ENCODE measurements at places on chromosomes 3 and 15.

DNA sequence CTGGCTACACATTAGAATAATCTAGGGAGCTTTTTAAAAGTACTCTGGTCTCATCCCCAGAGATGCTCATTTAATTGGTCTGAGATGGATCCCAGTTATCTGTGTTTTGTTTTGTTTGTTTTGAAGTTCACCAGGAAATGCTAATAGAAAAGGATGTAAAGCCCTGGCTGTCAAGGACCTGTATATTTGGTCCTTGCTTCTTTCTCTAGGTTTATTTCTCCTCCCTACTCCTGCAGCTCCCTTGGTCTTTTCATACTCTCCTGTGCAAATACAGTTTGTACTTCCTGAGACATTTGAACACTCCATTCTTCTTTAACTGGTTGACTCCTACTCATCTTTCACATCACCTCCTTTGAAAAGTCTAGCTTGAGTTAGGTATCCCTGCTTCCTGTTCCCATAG lies 3.3 kb downstream of the PIK3CA start:
- DNase-seq, result no peak

GRCh38 chr3:182384221-182384620 lies 409.1 kb upstream of the ATP11B start:
- DNase-seq, result no peak

GRCh38 chr3:112778353-112778948 lies 68.2 kb downstream of the CD200R1L start:
- DNase-seq, result no peak

GRCh38 chr3:33597257-33597689 lies 120.8 kb downstream of the CLASP2 start:
- DNase-seq, result no peak

DNA sequence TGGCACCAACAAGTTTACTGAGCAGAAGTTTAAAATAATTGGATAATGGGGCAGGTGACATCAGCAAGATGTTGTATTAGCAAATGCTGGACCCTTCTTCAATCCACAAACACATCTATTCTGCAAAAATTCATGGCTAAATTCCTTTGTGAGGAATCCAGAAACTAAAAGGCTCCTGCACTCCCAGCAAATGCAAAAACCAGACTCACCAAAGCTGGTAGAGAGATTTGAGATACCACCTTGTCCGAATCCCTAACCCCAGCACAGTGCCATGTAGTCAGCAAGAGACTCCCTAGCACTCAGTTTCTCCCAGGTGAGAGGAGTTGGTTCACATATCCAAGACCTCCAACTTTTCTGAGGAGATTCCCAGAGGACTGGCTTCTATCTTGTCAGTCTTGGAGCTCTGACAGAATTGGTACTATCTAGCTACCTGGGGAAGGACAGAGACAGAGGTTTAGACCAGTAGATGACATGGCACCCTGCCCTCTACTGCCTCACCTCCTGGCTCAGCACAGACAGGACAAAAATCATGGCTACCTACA lies 21.8 kb downstream of the GREM1 start:
- DNase-seq, result no peak

GRCh38 chr15:68479870-68480269 lies 47.9 kb upstream of the ITGA11 start:
- no peak for DNase-seq

DNA sequence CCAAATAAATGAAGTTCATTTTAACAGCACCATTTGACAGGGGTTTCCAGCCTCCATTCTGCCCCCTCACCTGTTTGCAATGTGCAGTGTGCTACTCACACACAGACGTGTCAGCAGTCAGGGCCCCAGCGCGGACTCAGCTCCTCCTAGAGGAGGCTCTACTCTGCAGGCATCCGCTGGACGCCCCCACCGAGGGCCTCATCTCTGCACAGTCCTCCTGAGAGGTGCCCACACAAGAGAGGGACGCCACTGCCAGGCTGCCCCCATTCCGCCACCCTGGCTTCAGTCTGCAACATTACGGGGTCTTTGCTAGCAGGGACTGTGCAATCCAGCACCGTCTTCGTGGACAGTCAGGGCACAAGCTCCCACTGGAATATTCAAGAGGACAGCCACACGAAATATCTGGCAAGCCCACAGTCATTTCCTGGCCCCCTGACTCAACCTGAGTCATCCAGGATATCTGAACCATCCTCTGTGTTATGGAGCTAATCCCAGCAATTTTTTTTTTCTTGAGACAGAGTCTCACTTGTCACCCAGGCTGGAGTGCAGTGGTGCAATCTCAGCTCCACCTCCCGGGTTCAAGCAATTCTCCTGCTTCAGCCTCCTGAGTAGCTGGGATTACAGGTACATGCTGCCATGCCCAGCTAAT lies 255.0 kb downstream of the OCA2 start:
- no peak for DNase-seq

DNA sequence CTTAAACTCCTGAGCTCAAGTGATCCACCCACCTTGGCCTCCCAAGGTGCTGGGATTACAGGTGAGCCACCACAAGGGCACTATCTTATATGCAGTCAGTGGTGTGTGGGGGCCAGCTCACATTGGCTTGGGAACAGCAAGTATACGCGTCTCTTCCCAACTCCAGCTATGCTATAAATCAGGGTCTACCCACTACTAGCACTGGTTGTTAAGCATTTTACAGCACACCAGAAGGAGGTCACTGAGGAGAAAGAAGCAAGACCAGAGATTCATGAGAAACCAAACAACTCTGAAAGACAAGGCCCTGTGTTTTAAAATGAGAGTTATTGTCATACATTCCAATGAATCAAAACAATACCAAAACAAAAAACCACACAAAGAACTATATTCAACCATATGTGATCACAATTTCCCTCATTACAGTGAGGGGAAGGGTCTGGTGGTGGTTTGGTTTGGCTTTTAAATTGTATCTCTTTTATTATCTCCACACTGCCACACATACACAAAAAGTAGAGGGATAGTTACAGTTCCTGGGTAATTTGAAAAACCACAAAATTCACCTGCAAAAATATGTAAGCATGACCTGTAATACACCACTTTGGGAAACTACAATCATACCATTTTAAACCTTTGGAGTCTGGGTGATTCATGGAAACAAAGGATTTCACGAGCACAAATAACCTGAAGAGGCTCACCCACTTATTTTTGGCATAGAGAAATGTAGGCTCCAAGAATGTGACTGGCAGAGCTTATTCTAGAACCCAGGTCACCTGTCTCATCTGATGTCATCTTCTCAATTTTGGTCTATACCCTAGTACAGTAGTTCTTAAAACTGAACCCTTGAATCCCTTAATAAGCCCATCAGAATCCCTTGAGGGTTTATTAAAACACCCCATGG lies 5.2 kb downstream of the MAGI1 start:
- no peak for DNase-seq

GRCh38 chr3:45496555-45496954 lies 98.0 kb upstream of the LIMD1 start:
- DNase-seq, result no peak

DNA sequence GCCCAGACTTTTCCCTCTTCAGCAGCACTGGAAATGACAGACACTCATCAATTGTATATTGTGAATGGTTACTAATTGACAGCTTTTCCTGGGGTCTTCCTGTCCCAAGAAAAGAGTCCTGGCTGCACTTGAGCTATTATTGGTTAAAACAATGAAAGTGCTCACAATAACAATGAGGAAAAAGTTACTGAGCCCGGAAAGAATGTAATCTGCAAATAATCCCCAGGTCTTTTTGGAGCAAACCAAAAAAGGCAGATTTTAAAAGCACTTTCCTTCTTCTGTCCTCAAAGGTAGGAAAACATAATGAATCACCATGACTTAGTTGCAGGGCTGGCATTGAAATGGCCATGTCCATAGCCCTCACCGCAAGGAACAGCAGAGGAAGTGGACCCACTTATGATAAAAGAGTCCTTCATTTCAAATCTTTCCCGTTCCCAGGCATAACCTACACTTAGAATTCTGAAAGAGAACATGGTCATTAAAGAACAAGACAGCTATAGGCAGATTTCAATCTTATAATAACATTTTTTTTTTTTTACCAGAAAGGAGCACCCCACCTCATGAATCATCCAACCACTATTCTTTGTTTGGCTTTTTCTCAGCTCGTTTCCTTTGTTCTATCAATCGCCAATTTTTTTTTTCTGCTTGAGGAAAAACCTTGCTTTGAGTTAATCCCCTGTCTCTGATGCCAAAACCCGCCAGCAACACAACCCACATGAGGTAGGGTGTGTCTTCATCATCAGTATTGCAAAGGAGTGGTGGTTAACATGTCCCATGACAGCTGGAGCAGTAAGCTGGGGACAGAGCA lies 35.5 kb upstream of the ATP1B3 start:
- no peak for DNase-seq

DNA sequence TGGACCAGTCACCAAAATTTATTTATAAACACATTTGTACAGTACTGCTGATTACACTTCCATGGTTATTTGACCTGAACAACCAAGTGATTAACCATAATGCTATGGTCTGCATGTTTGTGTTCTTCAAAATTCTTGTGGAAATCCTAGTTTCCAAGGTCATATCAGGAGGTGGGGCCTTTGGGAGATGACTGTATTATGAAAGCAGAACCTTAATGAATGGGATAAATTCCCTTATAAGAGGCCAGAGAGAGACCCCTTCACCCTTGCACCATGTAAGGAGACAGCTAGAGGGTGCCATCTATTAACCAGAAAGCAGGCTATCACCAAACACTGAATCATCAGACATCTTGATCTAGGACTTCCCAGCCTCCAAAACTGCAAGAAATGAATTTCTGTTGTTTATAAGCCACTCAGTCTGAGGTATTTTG lies 1.9 kb downstream of the SCAPER start:
- no peak for DNase-seq

- DNase-seq, result no peak
Observed at GRCh38 chr3:14898929-14899328, 48.5 kb upstream of the NR2C2 start.

DNA sequence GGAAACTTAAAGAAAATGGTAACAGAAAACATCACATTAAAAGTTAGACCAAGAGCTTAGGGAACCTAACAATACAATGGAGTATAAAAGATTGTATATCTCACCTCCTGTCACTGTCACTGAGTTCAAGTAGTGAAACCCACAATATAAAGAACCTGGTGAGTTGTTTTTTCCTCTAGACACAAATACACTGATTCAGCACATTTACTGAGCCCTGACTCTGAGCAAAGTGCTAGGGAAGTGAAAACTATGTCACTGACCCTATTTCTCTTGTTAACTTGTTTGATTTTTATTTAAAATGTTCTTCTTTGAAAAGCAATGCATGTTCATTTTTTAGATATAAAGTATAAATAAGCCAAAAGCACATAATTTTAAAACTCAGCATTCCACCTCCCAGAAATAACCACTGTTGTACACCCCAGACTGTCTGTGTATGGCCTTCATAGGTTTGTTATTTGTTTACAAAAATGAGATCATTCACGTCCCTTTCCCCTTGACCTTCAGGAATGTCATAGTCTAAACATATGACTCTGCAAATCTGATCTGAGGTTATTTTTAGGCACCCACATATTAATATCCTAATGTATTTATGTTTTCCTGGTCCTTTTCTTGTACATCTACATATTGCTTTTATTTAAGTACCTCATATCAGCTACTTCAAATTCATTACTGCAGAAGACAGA lies 69.2 kb upstream of the CSTA start:
- no peak for DNase-seq

GRCh38 chr3:188455748-188456147 lies 301.8 kb downstream of the LPP start:
- DNase-seq, result no peak

DNA sequence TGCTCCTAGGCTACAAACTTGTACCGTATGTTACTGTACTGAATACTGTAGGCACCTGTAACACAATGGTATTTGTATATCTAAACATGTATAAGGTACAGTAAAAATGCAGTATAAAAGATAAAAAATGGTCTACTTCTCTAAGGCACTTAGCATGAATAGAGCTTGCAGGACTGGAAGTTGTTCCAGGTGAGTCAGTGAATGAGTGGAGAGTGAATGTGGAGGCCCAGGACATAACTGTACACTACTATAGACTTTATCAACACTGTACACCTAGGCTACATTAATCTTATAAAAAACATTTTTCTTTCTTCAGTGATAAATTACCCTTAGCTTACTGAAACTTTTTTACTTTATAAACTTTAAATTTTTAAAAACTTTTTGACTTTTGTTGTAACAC lies 12.5 kb downstream of the TNFAIP8L3 start:
- no peak for DNase-seq

DNA sequence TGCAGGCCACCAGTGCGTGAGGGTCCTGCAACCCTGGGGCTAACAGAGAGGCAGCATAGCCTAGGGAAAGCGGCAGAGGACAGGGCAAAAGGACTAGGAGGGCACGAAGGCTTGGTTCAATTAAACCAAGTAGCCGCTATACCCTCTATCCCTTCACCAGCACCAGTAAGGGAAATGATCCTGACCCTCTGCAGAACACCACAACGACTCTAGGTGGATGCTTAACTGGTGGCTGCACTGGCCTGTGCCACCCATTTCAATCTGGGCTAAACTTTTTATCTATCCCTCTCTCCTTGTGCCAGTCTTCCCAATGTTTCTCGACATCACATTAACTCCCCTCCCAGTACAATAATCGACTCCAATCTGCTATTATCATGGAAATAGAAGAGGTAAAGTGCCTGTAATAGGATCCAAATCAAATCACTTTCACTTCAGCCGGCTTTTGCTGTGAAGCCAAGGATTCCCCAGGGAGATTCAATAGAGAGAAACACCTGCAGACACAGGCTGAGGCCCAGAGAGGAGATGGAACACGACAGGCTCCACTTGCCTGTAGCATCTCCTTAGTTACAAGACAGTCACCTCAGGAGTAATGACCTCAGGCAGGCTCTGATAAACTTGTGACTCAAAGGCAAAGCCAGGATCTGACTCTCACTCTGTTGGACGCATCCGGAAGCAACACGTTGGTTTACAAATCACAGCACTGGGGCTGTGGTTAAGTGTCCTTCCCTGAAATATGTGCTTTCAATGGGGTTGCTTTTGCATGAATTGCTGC lies 791.6 kb upstream of the ARRDC4 start:
- no peak for DNase-seq

- DNase-seq, result no peak
Observed at GRCh38 chr3:33201195-33201594, 17.4 kb downstream of the SUSD5 start.

- no peak for DNase-seq
Observed at GRCh38 chr15:94968133-94968532, 736.8 kb downstream of the MCTP2 start.

DNA sequence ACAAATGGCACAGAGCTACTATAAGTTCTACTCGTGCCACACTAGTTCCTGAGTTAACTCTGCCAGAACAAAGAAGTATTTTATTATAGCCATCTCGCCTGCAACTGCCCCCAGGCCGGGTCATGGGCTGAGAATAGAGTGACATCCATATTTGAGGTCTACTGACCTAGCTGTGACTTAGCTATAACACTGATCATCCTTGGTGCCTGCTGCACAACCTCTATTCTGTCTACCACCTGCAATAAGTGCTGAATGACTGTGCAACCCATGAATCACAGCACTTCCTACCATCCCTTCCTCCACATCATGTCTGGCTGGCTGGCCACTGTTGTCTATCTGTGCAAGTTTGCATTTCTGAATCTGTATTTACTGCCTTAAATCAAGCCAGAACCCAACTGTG lies 506.5 kb upstream of the TBL1XR1 start:
- no peak for DNase-seq

GRCh38 chr15:92848852-92849598 lies 51.1 kb upstream of the CHD2 start:
- DNase-seq, result no peak

- DNase-seq, result no peak
Observed at GRCh38 chr15:31467361-31467760, 140.7 kb downstream of the KLF13 start.

- DNase-seq, result no peak
Observed at GRCh38 chr3:56845505-56845904, 43.8 kb upstream of the ARHGEF3 start.

Measured in HEK293T (cell line).